Caki2 (cell line): ENCODE measurements at places on chromosomes 4 and X.

DNA sequence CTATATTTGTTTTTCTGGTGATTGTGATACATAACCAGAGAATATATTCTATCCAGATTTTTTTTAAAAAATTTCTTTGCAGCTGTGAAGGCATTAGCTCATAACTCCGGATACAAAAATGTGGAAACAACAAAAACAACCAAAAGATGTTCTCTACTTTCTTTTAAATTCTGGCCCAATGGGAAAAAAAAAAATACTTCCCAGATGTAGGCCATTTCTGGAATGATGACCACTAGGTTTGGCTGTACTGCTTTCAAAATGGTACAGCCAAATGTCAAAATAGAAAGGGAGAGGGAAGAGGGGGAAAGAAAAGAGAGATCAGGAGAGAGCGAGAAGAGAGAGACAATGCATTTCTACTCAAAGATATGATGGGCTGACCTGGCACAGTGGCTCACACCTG, 14.6 kb downstream of the ANOS1 start:
- DNase-seq, result no peak

GRCh38 chr4:12791536-12791935, 692.6 kb downstream of the RAB28 start:
- DNase-seq, result no peak

DNA sequence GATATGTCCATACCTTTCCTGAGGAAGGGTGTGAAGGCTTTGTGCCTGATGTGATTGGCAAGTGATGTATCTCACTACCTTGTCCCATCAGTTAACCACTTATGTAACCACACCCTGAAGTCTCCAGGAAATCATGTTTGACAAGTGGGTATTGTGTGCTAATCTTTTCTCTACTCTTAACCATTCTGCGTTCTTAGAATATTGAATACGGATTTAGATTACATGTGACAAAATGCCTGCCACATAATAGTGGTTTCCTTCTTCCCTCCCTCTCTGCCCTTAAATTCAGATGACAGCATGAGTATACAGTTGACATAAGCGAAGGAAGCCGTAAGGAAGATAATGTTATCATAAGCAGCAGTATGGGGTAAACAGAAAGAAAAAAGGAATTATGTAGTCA, 108.4 kb downstream of the KLHL8 start:
- DNase-seq, result no peak

DNA sequence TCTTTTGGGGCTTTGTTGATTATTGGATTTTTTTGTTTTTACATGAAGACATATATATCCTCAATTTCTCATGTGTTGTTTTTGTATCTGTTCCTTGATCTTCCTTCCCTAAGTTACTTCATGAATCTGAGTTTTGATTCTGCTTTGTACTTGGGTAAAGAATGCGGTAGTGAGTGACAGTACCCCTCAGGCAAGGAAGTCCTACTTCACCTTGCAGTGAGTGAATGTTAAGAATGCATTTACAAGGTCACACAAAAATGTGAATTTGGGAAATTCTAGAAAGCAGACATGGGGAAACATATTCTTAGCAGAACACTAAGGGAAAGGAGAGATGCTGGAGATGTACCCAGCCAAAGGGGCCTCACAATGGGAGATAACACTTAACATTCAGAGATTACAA, 373.1 kb upstream of the LCORL start:
- DNase-seq, result no peak

DNA sequence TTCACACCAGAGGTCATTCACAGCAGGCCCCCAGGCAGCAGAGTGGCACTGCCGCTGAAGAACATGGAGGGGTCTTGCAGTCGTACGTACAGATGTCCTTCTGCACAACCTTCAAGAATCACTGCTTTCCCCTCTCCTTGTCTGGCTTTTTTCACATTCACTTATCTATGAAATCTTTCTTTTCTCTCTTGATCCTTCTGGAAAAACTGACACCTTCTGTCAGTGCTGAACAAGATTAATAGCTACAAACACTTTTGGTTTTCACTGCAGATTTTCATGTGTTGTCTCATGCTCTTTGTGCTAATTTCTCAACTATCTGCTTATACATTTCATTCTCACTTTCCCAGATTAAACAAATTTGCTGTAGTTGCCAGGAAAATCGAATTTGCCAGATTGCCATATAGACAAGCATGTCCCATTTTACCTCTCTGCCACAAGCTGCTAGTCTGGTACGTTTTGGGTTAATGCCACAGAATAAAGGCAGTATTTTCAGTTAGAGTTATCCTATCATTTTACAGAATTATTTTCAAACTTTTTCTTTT, 83.1 kb downstream of the RPS3A start:
- no peak for DNase-seq

DNA sequence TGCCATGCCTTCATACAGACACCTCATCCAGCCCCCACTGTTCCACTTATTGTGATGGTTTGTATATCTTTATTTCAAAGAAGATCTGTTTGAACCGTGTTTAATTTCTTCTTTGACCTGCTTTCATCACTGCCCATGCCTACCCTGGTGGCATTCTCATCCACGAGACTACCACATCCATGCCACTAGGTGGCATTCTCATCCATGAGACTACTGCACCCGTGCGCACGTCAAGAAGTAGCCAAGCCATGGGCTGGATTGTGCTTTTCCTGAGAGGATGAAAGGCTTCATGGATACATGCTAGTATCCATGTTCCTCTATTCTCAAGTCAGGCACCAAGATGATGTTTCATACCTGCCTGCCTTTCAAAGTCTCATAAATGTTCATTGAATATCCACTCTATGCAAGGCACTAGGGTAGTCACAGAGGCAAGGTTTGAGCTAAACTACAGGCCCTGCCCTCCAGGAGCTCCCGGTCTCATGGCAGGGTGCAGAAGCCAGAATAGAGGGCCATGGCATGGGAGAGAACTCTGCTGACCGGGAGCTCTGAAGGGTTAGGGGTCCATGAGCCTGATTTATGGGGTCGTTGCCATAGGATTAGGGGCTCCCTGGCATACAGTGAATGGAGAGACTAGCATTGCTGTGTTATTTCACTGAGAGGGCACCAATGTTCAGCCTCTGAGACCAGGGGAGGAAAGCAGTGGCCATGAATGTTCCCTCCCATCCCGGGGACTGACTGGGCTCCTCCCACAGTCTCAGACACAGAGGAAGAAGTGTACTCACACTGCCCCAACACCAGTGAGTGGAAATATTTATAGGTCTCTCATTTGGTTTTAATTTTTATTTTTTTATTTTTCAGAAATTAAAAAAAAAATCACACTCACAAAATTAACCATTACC, 24.8 kb upstream of the EOLA2 start:
- DNase-seq, result peak; percentile 52

GRCh38 chr4:46844325-46844917, 64.6 kb downstream of the COX7B2 start:
- DNase-seq, result peak; percentile 12
